ENCODE measurements at places on chromosomes 1 and 21.

- no peak for DNase-seq
These were observed 560.1 kb downstream of the OMA1 start for GRCh38 chr1:57986432-57986831.

GRCh38 chr1:12434174-12434573 lies 183.8 kb downstream of the DHRS3 start:
- DNase-seq: peak; percentile 55

GRCh38 chr1:28046716-28047115 lies 41.7 kb downstream of the EYA3 start:
- DNase-seq: no peak

- peak; percentile 30 for DNase-seq
These were observed 5.8 kb downstream of the KISS1 start for GRCh38 chr1:204190212-204191211.

DNA sequence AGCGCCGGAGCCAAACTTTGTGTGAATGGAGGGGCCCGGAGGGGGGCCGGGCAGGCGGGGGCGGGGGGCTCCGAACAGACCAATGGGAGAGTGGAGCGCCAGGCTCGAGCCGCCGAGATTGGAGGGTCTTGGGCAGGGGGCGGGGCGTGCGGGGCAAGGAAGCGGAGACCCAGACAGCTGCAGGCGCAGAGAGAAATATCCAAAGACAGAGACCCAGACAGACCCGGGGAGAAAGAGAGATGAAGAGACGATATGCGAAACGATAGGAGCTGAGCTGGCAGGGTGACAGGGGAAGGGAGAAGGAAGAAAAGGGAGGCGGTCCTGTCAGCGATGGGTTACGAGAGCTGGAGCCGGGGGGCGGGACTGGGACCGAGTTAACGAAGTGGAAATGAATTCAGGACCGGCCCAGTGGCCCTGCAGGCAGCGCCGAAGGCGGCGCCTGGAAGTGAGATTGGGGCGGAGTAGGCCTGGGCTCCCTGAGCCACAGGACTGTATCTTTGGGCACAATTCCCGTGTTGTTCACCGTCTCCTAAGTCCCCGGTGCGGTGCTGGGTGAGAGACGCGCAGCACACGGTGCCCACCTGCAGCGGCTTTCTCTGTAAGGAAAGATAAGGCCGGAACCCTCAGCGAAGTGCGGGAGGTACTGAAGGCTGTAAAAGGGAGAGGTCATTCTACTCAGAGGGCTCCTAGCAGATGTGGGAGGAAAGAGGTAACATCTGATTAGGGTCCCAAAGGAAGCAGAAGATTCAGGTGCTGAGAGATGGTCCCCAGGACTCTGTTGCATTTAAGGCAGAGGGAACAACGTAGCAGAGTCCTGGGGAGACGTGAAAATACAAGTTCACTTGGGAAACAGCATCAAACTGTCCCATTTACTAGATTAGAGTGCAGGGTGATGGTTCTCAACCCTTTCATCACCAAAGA lies 543 bp upstream of the KCNJ10 start:
- peak; percentile 68 for DNase-seq

DNA sequence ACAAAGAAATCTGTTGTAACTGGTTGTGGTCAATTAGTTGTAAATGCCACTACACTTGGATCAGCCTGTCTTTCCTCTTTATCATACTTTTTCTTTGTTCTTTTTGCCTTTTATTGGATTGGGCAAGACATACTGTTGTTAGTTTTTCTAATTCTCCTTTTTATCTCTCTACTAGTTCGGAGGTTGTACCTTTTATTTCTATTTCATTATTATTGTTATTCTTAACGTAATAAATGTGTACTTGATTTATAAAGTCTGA lies 59.2 kb downstream of the IVNS1ABP start:
- no peak for DNase-seq

DNA sequence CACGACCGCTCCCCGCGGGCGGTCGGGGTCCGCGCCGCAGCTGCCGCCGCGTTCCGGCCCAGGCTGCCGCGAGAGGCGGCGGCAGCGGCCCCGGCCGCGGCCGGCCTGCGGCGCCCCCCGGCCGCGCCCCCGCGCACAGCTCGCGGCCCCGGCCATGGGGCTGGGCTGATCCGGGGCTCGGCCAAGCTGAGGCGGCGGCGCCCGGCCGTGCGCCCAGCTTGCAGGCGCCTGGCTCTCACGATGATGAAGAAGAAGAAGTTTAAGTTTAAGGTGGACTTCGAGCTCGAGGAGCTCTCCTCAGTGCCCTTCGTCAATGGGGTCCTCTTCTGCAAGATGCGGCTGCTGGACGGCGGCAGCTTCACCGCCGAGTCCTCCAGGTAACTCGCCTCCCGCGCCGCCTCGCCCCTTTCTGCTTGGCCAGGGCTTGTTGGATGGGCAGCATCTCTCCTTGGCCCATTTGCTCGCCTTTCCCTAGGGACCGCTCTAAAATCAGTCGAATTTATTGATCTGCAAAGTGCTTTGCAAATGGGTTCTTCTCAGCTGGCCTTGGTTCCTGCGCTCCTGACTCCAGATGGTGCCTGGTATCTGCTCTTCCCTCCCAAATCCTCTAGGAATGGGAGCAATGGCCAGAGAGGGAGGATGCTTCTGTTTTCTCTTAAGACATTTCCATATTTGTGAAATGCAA lies 431 bp downstream of the EEIG2 start:
- DNase-seq: peak; percentile 34

DNA sequence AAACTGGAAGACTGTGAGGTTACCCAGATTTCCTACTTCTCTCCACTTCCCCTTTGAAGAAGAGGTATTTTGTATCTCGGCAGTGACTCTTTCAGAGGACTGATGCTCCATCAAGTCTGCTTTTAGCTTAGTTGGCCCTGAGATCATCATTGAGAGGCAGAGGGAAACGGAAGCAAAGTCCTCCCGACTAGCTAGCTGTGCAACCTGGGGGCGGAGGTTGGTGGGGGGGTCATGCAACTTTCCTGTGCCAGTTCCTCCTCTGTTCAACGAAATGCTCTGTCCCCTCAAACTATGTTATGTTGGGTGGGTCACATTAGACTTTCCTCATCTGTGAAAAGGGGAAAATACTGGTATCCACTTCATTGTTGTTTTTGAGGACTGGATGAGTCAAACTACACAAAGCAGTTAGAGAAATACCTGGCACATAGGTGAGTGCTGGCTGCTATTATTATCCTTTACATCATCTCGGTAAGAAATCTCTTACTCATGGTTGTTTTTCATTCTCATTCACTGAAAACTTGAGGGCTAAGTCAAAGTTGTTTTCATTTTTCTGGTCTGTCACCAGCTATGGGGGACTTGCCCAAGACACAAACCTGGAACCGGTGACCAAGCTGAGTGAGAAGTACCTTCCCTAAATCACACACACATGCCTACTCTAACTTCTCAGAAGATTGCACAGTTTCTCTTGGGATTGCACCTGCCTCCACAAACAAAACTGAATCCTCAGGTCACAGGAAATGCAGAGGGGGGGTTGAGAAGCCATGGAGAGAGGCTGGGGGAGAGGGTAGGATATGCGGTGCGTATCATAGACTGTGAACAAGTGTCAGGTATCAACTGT lies 83.3 kb downstream of the ABCA4 start:
- DNase-seq: no peak

DNA sequence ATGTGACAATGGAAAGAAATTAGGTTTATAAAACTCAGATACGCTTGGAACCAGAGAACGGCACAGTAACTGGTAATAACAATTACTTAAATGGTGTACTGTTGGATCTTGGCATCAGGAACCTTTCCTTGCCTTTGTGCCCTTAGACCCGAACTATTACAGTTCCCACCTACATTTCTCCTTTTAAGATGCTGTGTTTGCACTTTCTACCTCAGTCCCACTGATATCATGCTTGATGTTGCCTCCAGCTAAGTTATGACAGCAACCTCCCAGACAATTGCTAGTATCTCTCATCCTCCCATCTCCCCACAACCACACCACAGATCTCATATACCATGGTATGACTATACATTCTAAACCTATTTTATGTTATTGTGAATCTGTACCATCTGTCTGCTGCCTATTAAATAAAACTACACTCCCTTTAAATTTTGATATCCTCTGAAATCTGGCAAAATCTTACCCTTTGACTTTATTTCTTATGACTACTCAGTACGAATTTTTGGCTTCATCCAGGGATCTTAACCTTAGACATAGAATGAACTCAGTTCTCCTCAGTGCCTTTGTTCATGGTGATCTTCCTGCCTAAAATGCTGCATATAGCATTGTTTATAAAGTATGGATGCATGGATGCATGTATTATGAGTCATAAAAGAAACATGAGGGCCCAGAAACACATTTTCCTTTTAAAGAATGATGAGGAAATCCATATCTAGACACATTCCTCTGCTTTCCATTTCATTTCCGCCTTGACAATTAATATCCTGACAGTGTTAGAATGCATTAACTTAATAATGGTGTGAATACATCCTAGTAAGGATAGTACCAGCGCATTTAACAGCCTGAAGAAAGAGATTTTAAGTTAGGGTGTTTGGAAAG lies 64.1 kb downstream of the LRRC8D start:
- DNase-seq: no peak

GRCh38 chr1:228013935-228014930 lies 7.4 kb downstream of the WNT3A start:
- peak; percentile 8 for DNase-seq

- DNase-seq: peak; percentile 26
These were observed 22.0 kb upstream of the PRDM15 start for GRCh38 chr21:41901099-41901498.

- DNase-seq: no peak
These were observed 4.4 kb upstream of the C2CD2 start for GRCh38 chr21:41957991-41958766.

DNA sequence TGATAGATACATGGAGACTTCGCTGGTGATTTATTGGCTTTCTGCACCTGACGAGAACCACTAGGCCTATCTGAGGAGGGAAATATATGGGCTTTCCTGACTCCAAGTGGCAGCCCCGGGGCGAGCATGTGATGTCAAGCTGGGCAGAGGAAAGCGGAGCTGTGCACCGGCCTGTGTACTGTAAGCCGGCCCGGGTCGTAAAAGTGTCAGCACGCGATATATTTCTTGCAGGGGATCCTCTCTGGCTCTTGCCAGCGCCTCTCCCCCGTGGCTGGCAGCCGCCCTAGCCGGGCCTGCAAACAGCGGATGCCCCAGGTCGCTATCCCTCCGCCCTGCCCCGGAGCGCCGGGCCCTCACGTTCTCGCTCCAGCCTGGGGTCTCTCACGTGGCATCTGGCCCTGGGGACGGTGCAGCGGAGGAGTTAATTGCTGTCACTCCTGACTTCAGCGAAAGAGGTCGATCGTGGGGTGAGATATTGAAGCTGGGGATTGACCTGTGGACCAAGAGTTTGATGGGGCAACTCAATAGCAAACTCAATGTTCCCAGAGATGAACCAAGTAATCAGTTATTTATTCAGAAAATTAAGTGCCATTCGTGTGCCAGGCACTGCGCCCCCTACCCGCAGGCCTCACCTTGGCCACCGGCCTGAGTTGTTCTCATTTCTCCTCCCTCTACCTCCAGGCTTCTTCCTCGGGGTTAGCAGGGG lies 41.0 kb upstream of the HAO2 start:
- DNase-seq: no peak

DNA sequence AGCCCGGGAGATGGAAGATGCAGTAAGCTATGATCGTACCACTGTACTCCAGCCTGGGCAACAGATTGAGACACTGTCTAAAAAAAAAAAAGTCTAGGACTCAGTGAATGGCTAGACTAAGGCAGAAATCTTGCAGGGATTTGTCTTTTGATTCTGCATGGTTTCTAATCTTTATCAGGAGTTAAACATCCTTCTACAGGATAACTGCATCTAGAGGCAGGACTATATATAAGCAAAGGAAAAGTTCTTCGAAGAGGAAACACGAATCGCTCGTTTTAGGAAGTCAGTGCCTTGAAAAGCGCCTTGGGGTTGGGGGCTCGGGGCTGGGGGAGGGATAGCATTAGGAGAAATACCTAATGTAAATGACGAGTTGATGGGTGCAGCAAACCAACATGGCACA lies 602 bp upstream of the UFC1 start:
- no peak for DNase-seq

DNA sequence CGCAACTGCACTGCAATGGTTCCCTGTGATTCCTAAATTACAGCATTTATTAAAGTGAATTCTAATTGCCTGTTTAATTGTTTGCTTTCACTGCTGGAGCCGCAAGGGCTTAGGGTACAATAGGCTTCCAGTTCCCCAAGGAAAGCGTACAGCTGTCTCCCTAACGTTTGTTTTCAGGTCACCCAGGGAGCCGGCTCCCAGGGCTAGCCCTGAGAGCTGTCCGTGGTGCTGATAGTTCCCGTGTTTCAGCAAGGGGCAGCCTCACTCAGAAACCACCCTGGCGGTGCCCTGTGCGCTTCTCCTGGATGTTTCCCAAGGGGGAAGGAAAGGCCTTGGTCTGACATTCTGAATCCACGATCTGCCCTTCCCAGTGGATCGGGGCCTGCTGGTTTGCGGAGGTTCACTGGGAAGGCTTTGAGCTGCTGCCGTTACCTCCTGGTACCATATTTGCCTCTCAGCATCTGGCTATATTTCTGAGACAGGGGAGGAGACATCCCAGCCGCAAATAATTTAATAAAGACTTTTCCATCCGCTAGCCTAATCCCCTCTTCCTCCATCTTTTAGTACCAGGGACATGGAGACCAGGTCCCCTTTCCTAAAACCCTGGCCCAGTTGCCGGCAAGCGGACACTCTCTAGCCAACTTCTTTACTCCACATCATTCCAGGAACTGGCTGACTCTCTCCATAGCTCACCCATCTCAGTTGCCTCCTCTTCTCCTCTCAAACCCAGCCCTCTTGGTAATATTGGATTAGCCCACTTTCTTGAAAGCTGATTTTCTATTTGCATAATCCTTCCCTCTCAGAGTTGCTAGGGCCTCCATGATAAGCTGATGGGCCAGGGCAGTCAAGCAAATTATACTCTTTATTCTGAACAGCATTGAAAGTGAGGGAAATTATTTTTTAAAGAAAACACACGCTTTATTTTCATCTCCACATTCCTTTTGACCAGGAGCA lies 149.0 kb downstream of the IGSF21 start:
- DNase-seq: no peak

GRCh38 chr1:26083208-26083607 lies 15.8 kb upstream of the TRIM63 start:
- no peak for DNase-seq

- DNase-seq: peak; percentile 33
These were observed 782 bp downstream of the CSDE1 start for GRCh38 chr1:114756949-114757454.

DNA sequence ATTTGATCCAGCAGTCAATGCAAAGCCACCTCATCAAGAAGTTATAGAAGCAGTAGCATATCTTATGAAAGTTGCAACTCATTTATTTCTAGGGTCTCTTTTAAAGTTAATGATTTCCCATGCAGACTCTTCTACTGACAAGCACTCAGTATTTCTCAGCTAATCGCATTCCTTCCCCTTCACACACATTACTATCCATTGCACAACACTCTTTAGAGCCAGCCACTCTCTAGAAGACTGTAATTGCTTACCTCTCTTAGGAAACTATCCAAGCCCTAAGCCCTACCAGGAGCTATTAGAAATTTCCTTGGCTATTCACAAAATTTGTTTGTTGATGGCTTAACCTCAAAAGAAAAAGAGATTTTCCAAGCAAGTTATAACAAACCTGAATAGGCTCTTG lies 106.0 kb downstream of the ADAMTS1 start:
- no peak for DNase-seq

- DNase-seq: no peak
These were observed 24.4 kb downstream of the SLC66A1 start for GRCh38 chr1:19336543-19336942.

Data from CD4-positive, alpha-beta T cell treated with Interleukin-4 for 1 hour (primary cell).